Osteoblast (primary cell): ENCODE measurements at places on chromosomes 7 and 10. TPM values are rescaled to one million over a fixed set of nuclear protein-coding genes. Genes with fewer than 3 reads are reported as not detected.

GRCh38 chr10:89845541-89846280 lies 144.3 kb downstream of the KIF20B start:
- no peak overlapping the region for H3K27ac ChIP-seq
- no peaks in the 10 kb centered on the region for H3K36me3 ChIP-seq
- no peak overlapping the region for H3K4me3 ChIP-seq
- peaks cover 10% of the 10 kb centered on the region for H3K4me1 ChIP-seq
- H3K27me3 ChIP-seq = peaks cover 11% of the 10 kb centered on the region
- DNase-seq = peak; percentile 36

ATOH7 gene
- under 0.01 TPM in 1 of 2 replicates, not detected in the other for total RNA-seq

- H3K4me1 ChIP-seq = peaks cover 31% of the 10 kb centered on the region
- no peak for DNase-seq
- H3K36me3 ChIP-seq = no peaks in the 10 kb centered on the region
- H3K27ac ChIP-seq = no peak overlapping the region
Observed at GRCh38 chr7:7766671-7767070, 48.3 kb upstream of the RPA3 start.

DNA sequence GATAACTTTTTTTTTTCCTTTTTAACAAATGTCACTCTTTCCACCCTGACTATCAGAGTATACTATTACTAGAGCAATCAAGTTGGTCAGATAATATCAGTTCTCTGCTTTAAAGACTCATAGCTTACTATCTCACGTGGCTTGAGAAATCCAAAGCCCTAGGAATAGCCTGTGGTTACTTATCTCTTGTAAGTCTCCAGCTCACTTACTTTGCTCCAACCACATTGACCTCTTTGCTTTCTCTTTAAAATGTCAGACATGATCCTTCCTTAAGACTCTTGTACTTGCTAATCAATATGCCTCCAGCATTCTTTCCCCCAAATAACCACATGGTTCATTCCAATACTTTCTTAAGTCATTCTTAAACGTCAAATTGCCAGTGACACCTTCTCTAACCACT lies 1292.2 kb downstream of the REEP3 start:
- H3K27ac ChIP-seq = no peak overlapping the region
- H3K4me3 ChIP-seq = no peak overlapping the region
- no peak for DNase-seq
- no peaks in the 10 kb centered on the region for H3K4me1 ChIP-seq

- no peak for DNase-seq
- H3K4me1 ChIP-seq = peaks cover 29% of the 10 kb centered on the region
- peak overlapping the region; percentile 95 for H3K27ac ChIP-seq
- H3K27me3 ChIP-seq = no peaks in the 10 kb centered on the region
- H3K4me3 ChIP-seq = peak overlapping the region; percentile 96
Observed at GRCh38 chr7:1160670-1161021, 650 bp upstream of the ZFAND2A start.

OSBPL3 gene
- total RNA-seq = 30.8 and 37.7 TPM in 2 replicates

- no peaks in the 10 kb centered on the region for H3K4me1 ChIP-seq
- no peaks in the 10 kb centered on the region for H3K36me3 ChIP-seq
- DNase-seq = no peak
- no peak overlapping the region for H3K4me3 ChIP-seq
- H3K27ac ChIP-seq = no peak overlapping the region
- H3K27me3 ChIP-seq = no peaks in the 10 kb centered on the region
Observed at GRCh38 chr7:138802706-138803105, 4.7 kb upstream of the ATP6V0A4 start.

DNA sequence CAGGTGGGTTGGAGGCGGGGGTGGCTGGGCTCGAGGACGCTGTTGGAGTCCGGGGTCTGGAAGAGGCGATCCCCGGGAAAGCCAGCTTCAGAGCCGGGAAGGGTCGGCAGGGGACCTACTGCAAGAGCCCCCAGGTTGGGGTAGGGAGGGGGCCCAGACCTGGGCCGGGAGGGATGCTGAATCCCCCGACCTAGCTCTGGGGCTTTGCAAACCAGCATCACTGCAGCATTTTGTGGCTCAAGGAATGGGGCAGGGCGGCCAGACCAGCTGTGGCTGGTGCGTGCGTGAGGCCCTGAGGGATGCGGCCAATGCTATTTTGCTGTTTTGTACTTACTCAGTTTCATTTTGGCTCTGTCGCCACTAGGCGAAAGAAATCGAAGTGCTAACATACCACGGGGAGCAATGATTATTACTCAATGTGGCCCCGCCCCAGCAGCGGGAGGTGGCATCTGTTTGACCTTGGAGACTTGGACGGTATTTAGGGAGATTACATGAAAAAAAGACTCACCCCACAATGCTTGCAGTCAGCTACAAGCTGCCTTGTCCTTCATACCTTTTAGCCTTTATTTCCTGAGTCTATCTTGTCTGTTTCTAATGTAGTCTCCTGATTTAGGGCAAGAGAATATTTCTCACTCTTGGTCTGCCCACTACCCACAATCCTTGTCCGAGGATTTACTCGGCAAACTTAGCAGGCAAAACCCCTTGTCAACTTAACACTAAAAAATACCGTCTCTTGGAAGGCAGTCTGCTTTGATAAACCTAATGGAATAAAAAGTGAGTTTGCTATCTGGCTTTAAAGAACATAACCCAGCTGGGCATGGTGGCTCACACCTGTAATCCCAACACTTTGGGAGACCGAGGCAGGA lies 16.2 kb downstream of the HSPB1 start:
- peak overlapping the region; percentile 74 for H3K27ac ChIP-seq
- DNase-seq = peak; percentile 93
- no peaks in the 10 kb centered on the region for H3K27me3 ChIP-seq
- peaks cover 33% of the 10 kb centered on the region for H3K4me1 ChIP-seq
- peaks cover 10% of the 10 kb centered on the region for H3K36me3 ChIP-seq

MLXIPL gene
- 0.29 and 0.72 TPM in 2 replicates for total RNA-seq

C7orf57 gene
- total RNA-seq = under 0.01 TPM in 2 replicates

GRCh38 chr7:101870361-101871062 lies 53.1 kb downstream of the CUX1 start:
- H3K27me3 ChIP-seq = no peaks in the 10 kb centered on the region
- H3K27ac ChIP-seq = no peak overlapping the region
- H3K4me1 ChIP-seq = no peaks in the 10 kb centered on the region
- H3K36me3 ChIP-seq = no peaks in the 10 kb centered on the region
- no peak for DNase-seq

ATAD1 gene
- total RNA-seq = 43.8 and 43.9 TPM in 2 replicates

DNA sequence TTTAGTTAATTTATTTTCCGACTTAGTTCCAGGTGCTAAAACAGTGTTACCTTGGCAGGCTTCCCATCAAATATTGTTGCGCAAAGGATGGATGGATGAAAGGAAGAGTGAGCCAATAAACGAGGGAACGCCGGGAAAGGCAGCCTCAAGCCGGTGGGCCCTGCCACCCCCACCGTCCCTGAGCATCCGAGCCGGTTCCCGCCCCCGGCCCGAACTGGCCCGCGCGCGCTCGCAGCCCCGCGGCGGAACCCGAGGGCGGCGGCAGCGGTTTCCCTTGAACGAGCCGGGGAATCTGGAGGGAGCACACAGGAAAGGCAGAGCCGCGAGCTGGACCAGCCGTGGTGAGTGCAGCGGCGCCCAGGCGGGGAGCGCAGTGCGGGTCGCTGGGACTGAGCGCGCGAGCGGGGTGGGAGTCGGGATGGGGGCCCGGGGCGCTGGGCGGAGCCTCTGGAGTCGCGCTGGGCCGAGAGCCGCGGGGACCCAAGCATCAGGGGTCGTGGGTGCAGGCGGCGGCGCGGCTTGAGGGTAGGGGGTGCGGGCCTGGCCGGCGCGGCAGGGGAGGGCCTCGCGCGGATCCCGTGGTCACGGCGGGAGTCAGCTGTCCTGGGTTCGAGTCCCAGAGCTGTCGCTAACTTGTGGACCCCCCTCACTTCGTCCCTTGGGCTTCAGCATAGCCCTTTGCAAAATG lies at the start of gene AGK:
TSS of gene AGK (plus strand) at position 317 of the 688 bp plus-strand sequence. CDS start 4,057 bp downstream, outside the sequence.
- H3K36me3 ChIP-seq = no peaks in the 10 kb centered on the region
- peak within 1 kb of the TSS; percentile 72 for H3K27ac ChIP-seq
- peaks cover 15% of the 10 kb centered on the region for H3K4me1 ChIP-seq
- H3K27me3 ChIP-seq = no peaks in the 10 kb centered on the region

DNA sequence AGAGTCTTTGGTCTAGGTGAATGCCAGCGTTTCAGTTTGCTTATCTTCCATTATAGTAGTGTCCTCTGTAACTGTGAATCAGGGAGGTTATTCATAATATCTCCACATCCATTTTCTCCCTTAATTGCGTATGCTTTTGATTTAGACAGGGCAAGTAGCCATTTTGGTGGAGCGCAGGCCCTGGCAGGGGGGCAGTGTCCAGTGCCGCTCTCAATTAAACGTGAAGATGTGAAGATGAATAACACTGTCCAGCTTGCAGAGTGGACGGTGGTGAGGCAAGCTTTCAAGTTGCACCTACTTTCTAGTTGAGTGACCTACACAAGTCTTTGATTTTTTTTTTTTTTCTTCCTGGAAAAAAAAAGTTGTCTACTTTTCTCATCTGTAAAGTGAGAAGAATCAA lies 4.5 kb downstream of the TSPAN14 start:
- peaks cover 50% of the 10 kb centered on the region for H3K4me1 ChIP-seq
- H3K4me3 ChIP-seq = no peak overlapping the region
- H3K36me3 ChIP-seq = no peaks in the 10 kb centered on the region
- peak; percentile 34 for DNase-seq
- no peaks in the 10 kb centered on the region for H3K27me3 ChIP-seq

DNA sequence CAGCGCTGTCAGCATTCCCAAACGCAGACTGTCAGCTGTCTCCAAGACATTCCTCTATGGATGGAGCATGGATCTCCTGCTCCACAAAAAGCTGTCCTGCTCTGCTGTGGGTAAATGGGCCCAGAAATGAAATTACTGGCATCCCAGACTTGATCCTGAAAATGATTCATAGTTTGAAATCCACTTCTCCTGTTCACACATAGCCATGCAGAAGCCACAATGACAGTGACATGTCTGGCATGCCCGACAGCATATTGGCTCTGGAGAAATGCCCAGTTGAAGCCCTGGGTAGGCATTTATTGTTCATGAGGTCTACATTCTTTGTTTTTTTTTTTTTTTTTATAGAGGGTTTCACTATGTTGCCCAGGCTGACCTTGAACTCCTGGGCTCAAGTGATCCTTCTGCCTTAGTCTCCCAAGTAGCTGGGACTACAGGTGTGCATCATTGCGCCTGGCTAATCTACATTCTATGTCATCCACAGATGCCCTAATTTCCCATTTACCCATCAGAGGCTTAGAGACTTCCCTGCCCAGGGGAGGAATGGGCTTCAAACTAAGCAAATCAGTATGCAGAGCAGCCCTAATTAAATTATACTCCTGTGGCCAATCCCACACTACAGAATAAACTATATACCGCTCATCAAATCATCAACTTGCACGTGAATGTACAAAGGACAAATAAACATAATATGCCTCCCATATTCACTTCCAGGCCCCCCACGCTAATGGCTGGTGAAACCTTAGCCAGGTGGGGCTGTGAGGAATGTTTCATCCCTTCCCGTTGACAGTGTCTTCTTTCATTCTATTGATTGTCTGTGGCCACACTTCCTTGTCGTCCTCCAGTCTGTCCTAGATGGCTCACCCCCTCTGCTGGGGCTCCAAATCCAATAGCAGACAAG lies 61.8 kb upstream of the EEPD1 start:
- no peaks in the 10 kb centered on the region for H3K36me3 ChIP-seq
- H3K27ac ChIP-seq = no peak overlapping the region
- DNase-seq = peak; percentile 32
- no peak overlapping the region for H3K4me3 ChIP-seq
- H3K27me3 ChIP-seq = no peaks in the 10 kb centered on the region
- no peaks in the 10 kb centered on the region for H3K4me1 ChIP-seq

STEAP4 gene
- total RNA-seq = 5.0 and 5.4 TPM in 2 replicates

DNA sequence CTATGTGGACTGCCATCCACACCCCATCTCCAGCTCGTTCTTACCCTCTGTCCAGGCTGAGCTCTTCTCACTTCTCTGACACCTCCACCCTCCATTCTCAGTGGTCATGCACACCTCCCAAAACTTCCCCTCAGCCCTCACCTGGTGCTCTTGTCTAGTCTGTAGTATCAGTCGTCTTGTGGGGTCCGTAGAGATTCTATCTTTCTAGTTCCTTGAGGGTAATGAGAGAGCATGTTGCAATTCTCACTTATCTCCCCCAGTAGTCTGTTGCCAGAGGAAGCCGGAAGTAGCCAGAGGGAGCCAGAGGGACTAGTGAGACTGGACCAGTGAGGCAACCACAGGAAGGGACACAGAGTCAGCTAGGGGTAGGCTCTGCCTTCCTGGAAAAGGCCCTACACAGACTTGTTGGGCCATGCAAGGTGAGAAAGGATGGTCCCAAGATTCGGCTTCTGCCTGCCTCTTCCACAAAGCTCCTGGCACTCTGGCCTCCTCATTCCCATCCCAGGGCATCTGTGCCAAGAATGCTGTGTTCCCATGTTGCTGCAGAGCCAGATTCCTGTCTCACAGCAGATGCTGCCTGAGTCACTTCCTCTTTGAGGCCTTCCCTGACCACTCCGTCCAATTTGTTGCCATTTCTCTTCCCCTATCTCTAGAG lies 50.6 kb upstream of the DUSP5 start:
- peak; percentile 95 for DNase-seq
- H3K4me1 ChIP-seq = peaks cover 16% of the 10 kb centered on the region

WEE2 gene
- total RNA-seq = not detected in 2 replicates

- peak; percentile 93 for DNase-seq
- no peak overlapping the region for H3K4me3 ChIP-seq
Observed at GRCh38 chr7:102875700-102876295, 37.0 kb upstream of the LRRC17 start.

DNA sequence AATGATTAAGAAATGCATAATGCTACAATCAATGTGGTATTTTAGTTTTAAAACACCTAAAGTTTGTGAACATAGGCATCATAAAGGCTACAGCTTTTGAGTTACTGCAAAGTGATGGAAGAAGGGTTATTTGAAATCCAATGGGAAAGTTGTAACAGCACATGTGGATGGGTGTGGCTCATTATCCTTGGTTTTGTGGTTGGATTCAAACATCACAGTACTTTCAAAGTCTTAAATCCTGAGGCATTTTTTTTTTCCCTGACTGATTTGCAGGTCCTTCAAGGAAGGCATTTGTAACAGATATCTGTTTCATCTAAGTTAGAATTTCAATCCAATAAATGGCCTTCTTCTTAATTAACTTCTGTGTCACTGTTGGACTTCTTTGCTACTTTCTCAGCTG lies 9.8 kb upstream of the SHTN1 start:
- H3K4me3 ChIP-seq = no peak overlapping the region
- H3K27me3 ChIP-seq = no peaks in the 10 kb centered on the region
- no peak for DNase-seq
- H3K36me3 ChIP-seq = no peaks in the 10 kb centered on the region
- no peak overlapping the region for H3K27ac ChIP-seq

DNA sequence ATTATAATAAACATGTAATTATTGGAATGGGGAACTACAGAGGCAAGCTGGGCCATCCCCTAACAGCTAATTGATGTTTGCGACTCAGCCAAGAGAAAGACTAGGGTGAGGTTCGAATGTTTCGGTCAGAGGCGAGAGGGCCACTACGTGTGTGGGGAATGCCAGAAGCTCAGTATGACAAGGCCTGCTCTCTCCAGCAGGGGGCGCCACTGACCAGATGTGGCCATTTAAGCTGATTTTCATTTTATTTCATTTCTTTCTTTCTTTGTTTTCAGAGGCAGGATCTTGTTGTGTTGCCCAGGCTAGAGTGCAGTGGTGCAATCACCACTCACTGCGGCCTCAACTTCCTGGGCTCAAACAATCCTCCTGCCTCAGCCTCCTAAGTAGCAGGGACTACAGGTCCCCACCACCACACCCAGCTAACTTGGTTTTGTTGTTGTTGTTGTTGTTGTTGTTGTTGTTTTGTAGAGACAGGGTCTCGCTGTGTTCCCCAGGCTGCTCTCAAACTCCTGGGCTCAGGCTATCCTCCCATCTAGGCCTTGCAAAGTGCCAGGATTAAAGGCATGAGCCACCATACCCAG lies 38.1 kb downstream of the TMEM130 start:
- DNase-seq = no peak
- H3K36me3 ChIP-seq = no peaks in the 10 kb centered on the region
- peaks cover 16% of the 10 kb centered on the region for H3K27me3 ChIP-seq
- H3K4me3 ChIP-seq = no peak overlapping the region
- H3K4me1 ChIP-seq = peaks cover 1% of the 10 kb centered on the region
